ENCODE measurements at places on chromosomes 6 and 20.

DNA sequence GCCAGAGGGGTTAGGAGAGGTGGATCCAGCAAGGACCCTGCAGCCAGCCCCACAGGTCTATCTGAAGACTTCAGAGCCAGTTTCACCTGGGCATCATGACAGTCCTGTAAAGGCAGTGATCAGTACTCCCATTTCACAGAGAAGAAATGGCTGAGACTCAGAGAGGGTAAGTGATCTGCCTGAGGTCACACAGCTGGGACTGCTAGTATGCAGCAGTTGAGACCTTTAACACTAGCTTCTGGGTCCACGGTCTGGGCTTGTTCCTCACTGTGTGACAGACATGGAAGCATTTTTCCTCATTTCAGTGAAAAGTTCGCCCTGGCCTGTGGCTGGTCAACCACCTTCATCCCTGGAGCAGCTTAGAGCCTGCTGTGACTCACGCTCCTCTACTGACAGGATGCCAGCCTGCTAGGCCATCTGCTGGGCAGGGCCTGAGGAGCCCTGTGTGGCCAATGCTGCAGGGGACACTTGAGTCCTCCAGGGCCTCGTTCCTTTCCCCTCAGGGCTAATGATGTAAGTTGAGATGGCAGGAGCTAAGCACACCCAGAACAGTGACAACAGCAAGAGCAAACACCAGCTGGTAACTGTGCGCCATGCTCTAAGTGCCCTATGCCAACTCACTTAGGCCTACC lies 192.0 kb downstream of the LRFN2 start:
- DNase-seq: no peak

DNA sequence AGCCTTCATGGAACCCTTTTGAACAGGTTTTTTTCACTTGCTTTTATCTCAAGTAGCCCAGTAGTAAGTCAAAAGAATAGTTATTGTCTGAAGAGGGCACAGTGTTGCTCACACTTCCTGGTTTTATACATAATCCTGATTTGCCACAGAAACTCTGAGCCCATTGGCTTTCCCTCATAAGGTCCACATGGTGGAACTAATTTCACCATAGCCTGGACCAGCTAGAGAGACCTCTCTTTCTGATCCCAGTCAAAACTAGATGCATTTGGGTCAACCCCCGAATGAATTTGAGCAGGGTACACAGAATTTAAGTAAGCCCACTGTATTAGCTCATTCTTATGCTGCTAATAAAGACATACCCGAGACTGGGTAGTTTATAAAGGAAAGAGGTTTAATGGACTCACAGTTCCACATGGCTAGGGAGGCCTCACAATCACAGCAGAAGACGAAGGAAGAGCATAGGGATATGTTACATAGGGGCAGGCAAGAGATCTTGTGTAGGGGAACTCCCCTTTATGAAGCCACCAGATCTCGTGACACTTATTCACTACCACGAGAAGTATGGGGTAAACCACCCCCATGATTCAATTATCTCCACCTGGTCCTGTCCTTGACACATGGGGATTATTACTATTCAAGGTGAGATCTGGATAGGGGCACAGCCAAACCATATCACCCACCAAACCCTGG lies 6.2 kb downstream of the RWDD2A start:
- no peak for DNase-seq

GRCh38 chr6:154765273-154765672 lies 32.1 kb downstream of the SCAF8 start:
- no peak for DNase-seq

DNA sequence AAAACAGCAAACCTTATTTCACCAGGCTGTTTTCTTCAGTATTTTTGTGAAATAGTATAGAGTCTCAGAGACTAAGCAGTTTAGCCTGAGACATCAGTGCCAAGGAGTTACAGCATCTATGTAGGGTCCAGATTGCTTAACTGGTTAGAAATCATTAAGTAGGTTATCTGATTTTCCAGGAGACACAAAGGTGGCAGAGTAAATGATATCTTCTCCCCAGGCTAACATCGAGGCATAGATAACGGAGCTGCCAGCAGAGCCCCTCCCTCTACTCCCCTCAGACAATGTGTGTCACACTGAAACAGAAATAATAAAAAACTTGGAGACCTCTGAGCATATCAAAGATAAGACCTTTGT lies 473.0 kb upstream of the CITED2 start:
- no peak for DNase-seq

GRCh38 chr6:118054082-118054481 lies 147.0 kb downstream of the SLC35F1 start:
- DNase-seq: no peak

DNA sequence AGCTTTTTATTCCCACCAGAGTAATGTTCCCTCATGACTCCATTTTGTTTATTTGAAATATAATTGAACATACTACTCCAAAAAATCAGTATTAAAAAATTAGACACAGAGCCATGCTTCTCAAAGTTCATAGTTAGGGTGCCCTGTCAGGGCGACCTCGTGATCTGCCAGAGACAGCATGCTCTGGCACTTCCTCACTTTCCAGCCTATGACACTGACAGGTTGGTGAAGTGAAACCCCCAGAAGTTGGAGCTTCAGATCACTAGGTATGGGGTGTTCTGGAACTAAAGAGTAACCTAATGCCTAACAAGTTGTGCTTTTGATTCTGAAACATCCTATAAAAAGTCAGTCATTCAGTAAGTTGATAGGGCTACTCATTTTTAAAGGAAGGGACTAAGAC lies 93.0 kb downstream of the TBC1D7 start:
- no peak for DNase-seq

Measured in activated CD4-positive, alpha-beta T cell treated with anti-CD3 and anti-CD28 coated beads, Interleukin-2, amount 50 U/mL, for 16 hours (primary cell).